ENCODE measurements at places on chromosomes 1 and 21.

DNA sequence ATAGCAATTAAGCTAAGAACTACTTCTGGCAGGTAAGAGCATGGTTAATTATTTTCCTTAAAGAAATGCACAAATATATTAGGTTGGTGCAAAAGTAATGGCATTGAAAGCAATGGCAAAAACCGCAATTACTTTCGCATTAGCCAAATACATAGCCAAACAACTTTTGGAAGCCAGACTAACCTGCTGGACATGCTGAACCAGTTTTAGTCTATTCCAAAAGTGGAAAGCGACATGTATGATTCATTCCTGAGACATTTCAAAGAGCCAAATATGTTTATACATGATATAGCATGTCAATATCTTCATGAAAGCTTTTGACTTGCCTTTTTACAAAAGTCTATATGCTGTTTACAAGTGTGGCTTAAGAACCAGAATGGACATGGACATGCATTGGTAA is 23.4 kb upstream of the DR1 start:
- no peak for DNase-seq

- no peak for DNase-seq
Measured at GRCh38 chr1:202029171-202029665, 18.8 kb downstream of the ELF3 start.

DNA sequence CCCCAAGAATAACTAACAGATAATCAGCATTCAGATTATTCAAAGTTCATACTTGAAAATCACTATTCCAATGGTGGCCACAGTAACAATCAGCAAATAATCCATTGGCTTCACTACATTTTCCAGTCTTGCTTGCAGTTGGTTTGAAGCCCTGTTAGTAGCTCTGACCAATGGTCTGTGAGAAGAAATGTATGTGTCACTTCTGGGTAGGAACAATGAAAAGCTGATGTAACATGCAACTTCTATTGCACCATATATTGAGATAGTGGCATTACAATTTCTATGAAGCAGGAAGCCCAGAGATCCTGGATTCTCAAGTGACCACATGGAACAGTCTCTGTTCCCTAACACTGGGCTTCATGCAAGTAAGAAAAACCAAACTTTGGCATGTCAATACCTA is 250.9 kb upstream of the DAB1 start:
- no peak for DNase-seq

DNA sequence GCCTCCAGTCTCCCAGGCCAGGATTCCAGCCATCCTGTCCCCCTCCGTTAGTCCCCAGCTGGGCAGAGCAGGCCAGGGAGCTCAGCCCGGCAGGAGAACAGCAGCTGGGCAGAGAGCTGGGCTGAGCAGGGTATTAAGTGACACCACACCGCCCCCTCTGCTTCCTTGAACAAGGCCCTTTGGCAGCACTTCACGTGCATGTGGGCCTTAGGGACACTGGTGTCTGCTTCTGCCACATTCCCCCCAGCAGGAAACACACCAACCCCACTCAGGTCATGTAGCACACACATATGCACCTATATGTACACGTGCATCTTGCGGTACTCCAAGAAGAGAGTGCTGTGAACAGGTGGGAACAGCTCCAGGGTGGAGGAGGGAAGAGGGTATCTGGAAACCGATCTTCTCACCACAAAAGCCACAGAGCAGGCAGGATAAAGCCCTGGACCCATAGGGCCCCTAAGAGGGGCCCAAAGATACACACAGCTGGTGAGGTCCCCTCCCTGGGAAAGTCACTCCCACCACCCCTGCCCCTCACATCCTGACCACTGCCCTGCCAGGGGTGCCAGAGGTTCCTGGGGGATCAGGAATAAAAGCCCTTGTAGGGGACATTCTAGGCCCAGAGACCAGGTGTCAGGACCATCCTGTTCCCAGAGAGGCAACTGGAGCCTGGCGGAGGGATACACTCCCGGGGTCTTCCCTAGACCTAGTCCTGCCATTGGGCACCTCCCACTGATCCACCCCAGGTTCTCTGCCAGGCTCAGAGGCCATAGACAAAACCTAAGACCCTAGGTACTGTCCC is 4.5 kb downstream of the EPHA2 start:
- no peak for DNase-seq

- DNase-seq, result peak; percentile 63
Measured at GRCh38 chr1:239711768-239712167, 325.4 kb downstream of the CHRM3 start.

- DNase-seq, result no peak
Measured at GRCh38 chr1:201665036-201665435, 126.1 kb downstream of the NAV1 start.

- DNase-seq, result no peak
Measured at GRCh38 chr1:86708920-86709319, 4.5 kb downstream of the SH3GLB1 start.

- no peak for DNase-seq
Measured at GRCh38 chr1:169196161-169196560, 89.7 kb downstream of the ATP1B1 start.

GRCh38 chr1:169644297-169644696 is 14.4 kb upstream of the SELP start:
- no peak for DNase-seq

DNA sequence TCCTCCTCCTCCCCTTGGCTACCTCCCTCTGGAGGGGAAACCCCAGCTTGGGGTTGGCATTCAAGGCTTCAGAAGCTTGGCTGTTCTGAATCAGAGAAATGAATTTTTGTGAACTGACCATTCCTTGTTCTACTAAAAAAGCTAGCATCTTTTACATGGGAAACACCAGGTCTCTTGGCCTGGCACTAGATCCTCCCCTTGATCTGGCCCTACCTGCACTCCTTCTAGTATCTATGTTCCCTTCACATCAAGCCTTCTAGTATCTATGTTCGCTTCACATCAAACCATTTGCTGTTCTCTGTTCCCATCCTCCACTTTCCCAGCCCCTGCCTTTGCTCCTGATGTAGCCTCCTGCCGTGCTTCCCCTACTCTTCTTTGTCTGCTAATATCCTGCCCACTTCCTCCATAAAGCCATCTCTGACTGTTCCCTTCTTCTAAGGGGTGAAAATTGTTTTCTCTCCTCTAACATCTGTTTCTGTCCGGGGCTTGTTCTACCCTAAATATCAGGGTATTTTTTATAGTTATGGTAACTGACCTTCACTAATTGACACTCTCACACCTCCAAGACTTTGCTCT is 25.8 kb downstream of the FAM151A start:
- DNase-seq, result no peak

- DNase-seq, result no peak
Measured at GRCh38 chr21:44727757-44728156, 16.4 kb upstream of the TSPEAR start.

DNA sequence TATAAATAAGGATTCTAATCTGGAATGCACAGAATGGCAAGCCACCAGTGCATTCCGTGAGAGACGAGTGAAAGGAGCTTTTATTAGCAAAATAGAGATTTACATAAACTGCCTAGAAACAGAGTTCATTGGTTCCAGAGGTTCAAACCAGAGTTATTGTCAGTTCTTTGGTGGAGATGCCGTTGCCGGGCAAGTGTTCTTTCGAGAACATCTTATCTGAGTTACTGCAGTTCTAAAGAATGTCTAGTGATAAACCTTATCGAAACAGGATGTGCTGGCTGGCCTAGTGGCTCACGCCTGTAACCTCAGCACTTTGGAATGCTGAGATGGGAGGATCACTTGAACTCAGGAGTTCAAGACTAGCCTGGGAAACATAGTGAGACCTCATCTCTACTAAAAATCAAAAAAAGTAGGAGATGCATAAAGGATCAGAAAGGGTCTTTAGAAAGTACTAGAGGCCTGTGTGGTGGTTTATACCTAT is 19.9 kb upstream of the EVI5 start:
- DNase-seq, result peak; percentile 91

DNA sequence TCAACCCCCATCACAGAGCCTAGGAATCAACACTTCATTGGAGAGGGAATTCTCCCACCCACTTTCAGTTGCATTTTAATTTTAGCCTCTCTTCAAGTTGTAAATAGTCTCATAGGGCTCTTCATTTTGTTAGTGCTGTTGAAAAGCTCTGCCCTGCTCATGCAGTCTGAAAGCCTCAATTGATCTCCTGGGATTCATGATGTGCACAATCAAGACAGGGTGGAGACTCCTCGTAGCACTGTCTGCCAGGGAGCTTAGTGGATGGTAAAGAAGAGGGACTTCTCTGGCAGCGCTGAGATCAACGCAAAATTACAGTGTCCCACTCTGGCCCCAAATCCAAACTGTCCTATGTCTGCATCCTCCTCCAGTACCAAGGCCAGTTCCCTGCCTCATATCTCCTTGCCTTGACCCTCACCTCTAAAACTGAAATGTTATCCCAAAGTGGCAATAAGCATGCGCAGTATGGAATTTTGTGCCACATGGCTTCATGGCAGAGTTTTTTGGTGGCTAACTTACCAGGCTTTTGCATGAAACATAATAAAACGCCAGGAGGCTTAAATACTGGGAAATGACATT is 282.2 kb downstream of the CACNA1E start:
- no peak for DNase-seq

DNA sequence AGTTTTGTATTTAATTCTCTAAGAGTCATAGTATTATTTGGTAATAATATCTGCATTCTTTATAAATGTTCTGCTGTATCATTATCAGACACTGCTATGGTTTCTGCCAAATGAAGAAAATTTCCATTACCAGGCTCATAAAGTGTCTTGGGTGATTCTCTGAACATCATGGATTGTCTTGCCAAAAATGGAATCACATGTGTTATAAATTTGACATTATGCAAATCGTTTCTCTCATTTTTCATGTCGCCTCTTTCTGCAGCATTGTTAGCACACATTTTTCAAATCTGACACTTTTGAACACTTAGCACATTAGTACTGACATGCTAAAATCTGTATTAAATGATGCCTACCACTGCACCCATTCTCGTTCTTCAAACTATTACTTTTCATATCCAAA is 74.2 kb upstream of the NEK7 start:
- no peak for DNase-seq

GRCh38 chr1:176976225-176976624 is 188.3 kb downstream of the ASTN1 start:
- DNase-seq, result no peak

- DNase-seq, result no peak
Measured at GRCh38 chr21:25571726-25572121, 35.6 kb downstream of the MRPL39 start.

- no peak for DNase-seq
Measured at GRCh38 chr1:51168936-51169335, 66.9 kb downstream of the C1orf185 start.

DNA sequence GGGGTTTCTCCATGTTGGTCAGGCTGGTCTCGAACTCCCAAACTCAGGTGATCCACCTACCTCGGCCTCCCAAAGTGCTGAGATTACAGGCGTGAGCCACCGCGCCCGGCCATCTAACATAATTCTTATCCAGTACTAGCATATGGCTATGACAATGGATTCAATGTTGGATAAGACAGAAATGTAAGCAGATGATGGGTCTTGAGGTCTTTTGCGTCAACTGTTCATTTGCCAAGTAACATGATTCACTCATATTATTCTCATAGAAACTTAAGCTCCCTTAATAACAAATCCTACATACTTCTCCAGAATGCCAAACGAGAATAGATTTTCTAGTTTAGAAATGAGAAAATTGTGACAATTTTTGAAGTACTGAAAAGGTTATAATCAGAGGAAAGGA is 170.3 kb downstream of the RGS7 start:
- DNase-seq, result no peak

- no peak for DNase-seq
Measured at GRCh38 chr1:39761557-39762260, 9.4 kb downstream of the OXCT2 start.

GRCh38 chr1:35287807-35288640 is 19.5 kb downstream of the ZMYM4 start:
- DNase-seq, result no peak

GRCh38 chr1:205537386-205538018 is 33.0 kb downstream of the CDK18 start:
- DNase-seq, result no peak

DNA sequence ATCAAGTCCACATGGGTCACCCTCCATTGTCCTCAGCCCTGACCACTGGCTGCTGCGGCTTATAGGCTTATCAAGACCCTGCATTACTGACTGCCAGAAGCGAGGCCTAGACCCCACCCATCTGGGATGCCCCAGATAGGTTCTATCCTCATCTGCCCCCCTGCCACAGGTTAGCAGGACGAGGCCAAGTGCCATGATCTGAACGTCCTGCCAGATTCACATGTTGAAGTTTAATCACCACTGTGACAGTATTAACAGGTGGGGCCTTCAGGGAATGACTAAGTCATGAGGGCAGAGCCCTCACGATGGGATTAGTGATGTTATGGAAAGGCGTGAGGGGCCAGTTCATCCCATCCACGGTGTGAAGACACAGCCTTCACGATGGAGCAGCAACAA is 6.2 kb upstream of the CPLANE2 start:
- DNase-seq, result no peak

- no peak for DNase-seq
Measured at GRCh38 chr1:162670928-162671663, 38.8 kb downstream of the DDR2 start.

DNA sequence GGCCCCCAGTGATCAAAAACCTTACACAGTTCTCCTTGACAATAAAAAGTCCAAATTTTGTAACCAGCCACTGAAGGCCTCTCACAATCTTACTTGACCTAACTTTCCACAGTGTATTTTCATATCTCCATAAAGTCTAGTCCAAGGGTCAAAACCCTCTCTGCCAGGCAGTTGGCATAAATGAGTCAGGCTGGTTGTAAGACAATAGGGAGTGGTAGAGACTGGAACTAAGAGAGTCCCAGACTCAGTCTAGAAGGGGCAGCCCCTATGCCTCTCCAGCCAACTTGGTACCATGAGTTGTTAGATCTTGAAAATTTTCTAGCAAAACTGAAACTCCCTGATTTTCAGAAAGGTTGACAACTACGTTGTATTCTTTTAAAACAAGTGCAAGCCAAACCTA is 21.0 kb downstream of the KIF21B start:
- no peak for DNase-seq

- DNase-seq, result peak; percentile 61
Measured at GRCh38 chr1:244049162-244050013, 1.7 kb upstream of the ZBTB18 start.

DNA sequence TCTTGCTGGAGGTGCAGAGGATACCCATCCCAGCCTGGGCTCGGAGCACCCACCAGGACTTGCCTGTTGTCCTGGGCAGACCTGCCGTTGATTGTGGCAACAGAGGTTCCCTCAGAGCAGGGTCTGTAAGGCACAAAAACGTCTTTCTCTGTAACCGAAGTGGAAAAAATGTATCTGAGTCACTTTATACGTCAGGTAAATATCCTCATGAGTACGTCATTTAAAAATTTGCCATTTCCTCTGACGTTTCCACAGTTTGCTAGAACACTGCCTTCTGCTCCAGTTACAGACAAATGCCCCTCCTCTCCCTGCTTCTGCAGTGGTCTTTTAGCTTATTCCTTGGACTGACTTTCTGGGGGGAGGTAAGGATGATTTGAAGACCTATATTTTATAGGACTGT is 326.8 kb downstream of the HHAT start:
- DNase-seq, result no peak
